ENCODE measurements at places on chromosomes 5 and 9.

- DNase-seq = no peak
Measured at GRCh38 chr5:84618262-84618661, 233.6 kb upstream of the EDIL3 start.

- DNase-seq = no peak
Measured at GRCh38 chr9:41229408-41230401, 40.6 kb upstream of the ZNG1F start.

DNA sequence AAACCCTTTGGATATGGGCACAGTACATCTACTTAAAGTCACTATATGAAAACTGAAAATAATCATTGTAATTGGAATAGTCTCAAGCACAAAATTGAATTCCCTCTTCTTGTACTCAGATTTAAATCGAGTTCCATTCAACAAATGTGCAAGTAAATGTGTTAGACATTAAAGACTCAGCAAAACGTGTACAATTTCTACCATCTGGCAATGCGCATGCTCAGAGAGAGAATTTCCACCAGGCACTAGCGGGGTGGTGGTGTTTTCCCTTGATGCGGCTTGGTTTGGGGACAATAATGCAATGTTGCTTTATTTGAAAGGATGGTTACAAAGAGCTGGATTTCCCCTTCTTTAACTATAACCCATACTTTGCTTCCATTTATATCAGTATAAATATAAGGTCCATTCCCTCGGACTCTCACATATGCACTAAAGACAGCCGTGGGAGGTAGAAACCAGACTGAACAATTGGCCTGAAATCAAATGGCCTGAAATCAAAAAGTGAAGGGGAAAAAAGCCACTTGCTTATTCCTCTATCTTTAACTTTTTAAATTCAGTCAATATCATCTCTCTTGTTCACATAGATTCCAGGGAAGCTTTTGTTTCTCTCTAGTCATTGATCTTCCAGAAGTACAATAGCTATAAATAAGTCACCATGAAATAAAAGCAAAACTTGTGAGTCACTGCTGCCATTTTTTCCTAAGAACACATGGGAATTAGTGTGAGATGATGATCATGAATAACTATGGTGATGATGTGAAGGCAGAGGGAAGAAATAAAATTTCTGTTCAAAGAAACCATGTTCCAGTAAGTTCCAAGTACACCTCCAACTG lies 59.2 kb downstream of the ADAMTS12 start:
- no peak for DNase-seq

GRCh38 chr9:123478160-123478559 lies 122.2 kb downstream of the CRB2 start:
- no peak for DNase-seq

DNA sequence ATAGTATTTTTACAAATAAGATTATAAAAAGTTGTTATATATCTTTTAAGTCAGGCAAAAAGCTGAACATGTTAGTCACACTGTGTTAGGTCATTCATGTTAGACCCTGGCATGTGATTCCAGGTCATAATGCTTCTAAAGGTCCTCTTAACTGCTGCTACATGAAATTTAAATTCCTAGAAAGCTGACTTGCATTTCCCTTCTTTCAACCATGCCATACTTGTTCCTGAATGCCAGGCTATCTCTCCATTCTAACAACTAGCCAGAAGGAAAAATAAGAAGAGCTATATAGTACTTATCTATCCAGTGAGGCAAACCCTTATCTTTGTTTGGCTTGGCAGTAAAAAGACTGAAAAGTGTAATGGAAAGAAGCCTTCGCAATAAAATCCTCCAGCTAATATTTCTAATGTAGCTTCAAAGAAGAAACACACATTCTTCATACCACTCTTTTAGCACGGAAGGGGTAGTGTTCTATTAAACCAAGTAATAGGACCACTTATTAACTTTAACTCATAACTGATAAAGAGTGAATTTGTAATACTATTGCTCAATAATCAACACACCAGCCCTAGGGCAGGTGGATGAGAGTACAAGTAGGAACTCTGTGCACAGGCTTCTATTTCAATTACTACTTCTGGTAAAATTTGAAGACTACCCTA lies 310.2 kb downstream of the PDE4D start:
- DNase-seq = no peak

DNA sequence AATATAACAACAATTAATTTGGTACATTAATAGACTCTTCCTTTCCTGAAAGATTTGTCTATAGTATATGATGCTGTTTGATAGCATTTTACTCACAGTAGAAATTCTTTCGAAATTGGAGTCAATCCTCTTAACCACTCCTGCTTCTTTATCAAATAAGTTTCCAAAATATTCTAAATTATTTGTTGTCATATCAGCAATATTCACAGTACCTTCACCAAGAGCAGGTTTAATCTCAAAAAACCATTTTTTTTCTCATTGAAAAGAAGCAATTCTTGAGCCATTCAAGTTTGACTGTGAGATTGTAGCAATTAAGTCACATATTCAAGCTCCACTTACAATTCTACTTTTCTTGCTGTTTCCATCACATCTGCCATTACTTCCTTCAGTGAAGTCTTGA lies 83.5 kb upstream of the PRR16 start:
- no peak for DNase-seq

DNA sequence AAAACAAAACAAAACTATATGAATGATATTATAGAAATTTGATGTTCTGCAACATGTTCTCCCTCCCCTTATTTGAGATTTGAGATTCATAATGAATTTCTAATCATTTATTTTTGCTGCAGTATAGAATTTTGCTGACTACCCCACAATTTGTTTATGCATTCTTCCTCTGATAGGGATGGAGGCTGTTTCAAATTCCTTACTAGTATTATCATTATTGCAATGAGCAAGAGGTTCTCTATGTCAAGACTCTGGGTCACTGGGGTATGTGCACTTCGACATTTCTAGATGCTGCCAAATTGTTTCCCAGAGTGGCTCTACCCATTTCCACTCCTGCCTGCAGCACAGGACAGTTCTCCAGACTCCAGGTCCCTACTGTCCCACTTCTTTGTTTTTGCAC lies 54.9 kb upstream of the DAB2IP start:
- DNase-seq = no peak

- DNase-seq = no peak
Measured at GRCh38 chr9:120698766-120699165, 15.5 kb downstream of the MEGF9 start.

- DNase-seq = no peak
Measured at GRCh38 chr9:818958-819357, 22.5 kb upstream of the DMRT1 start.

- DNase-seq = no peak
Measured at GRCh38 chr5:130978475-130978874, 186.6 kb downstream of the HINT1 start.

DNA sequence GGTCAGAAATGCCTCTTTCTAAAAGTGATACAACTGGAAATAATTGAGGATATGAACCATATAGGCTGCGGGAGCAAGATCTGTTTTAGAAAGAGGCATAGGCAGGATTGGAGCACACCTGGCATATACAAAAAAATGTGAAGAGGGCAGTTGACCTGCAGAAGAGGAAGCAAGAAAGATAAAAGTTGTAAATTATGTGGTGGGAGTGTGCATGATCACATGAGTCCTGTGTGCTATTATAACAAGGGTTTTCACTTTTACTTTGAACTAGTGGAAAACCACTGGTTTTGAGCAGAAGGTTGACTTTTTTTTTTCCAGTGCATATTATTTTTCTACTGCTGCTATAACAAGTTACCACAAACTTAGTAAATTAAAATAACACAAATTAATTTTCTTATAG lies 489.3 kb downstream of the ANXA1 start:
- DNase-seq = no peak

GRCh38 chr9:13979941-13980318 lies 334.0 kb downstream of the NFIB start:
- no peak for DNase-seq

DNA sequence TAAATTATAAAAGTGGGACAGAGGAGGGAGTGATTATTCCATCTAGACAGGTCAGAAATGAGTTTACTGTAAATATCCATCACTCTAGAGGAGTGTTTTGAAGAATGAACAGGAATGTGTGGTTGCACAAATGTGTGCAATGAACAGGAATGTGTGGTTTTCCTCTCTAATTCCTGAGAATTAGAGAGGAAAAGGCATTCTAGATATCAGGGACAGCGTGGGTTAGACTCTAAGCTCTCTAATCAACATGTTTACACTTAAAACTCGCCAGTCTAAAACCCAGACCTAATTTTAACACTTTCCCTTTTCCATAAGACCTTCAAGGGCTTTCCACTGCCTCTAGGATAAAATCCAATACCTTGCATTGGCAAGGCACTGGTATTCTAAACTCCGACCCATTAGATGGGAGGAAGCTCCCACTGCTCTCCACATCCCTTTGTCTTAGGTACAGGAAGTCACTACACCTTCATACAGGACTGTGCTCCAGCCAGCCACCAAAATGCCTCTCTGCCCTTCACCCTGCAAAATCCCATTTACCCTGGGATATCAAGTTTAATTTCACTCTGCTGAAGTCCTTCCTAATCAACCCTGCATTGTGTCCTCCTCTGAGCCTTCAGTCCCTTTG lies 67.9 kb downstream of the NFIB start:
- DNase-seq = no peak

DNA sequence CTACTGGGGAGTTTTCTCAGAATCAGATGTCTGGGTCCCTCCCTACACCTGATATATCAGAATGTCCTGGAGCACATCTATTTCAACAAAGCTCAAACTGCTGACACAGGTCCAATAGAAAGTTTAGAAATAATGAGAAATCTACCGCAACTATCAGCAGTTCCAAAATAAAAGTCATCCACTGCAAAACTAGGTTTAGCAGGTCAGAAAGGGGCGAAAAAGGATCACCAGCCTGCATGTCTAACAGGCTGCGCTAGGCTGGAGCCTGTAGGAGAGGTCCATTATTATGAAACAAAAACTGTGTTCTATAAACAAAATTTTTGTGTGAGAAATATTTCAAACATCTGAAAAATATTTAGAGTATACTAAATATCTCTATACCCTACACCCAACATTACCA lies 84.1 kb upstream of the RNF38 start:
- DNase-seq = no peak

- peak; percentile 49 for DNase-seq
Measured at GRCh38 chr5:44875661-44876605, 67.2 kb downstream of the MRPS30 start.

DNA sequence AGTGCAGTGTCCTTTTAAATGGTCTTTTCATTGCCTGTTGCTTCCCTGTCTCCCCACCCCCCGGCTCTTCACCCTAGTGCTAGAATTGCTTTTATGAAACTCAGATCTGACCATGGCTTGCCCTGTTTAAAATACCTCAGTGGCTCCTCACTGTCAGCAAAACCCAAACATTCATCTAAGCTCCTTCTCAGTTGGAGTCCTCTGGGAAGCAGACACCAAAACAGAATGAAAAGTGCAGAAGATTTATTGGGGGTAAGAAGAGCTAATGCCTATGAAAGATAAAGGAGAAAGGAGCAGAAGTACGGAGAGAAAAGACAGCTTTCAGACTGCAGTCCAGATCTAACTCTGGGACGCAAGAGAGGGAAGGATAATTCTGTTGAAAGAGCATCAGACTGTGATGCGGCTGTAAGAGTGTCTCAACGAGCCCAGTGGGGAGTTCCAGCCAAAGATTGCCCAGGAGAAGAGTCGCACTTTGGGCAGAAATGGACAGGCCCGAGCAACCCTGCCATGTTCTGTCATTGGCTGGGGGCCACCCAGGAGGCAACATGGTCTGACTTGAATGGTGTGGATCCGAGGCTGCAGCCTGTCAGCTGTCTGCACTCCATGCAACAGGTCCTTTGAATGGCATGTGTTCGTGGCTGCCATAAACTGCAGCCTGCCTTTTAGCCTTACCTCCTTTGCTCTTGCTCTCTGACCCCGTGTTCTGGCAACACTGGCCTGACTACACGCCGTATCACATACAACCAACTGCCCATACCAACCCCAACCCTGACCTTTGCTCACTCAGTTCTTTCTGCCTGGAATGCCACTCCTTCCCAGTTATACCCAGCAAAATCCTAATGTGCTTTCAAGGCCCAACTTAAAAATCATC lies 55.9 kb downstream of the IRF1 start:
- DNase-seq = no peak

DNA sequence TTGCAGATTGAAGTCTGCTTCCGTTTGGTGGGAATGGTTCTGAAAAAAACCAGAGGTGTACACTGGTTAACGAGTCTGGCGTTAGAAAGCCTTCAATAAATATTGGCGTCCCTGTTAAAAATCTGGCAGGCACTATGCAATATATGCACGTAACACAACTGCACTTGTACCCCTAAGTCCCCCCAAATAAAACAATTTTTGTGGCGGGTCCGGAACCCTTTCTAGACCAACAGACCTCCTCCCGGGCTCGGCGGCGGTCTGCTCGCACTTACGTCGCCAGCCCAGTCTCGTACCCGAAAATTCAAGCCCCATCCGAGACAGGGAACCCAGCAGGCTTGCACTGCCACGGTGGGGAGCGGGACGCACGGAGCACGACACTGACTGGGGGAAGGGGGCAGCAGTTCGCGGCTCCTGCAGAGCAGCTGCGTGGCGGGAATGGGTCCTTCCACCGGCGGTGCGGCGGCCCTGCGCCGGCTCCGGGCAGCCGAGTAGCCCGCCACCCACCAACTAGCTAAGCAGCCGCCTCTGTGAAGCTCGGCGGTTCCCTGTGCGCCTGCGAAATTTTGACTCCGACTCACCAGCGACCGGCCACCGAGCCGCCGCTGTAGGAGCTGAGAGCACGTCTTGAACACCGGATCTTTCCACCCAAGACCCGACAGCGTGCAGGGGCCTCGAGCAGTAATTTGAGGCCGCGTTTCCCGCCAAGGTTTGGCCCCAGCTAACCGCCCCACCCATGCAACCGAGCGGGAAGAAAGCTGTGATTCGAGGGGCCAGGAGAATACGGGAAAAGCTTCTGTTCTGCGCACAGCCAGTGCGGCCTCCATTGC lies 3.9 kb downstream of the MCIDAS start:
- DNase-seq = peak; percentile 49

DNA sequence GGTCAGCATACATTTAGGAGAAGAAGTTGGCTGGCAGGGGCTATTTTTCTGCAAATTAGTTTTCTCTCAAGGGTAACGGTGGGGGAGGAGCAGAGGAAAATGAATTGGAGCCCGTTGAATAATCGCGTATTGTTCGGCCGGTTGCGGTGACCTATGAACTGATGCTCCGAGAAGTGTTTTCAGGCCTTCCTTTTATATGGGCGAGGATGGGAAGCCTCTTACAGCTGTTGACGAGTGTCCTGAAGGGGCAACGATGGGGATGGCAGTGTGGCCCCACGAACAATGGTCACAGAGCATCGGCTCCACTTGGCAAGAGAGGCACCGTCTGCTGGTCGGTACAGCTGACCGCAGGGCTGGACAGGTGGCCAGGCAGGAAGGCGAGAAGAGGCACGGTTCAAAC lies 400.7 kb downstream of the ZSWIM6 start:
- DNase-seq = no peak

- no peak for DNase-seq
Measured at GRCh38 chr5:169828385-169828784, 151.9 kb downstream of the INSYN2B start.
